ENCODE measurements at places on chromosomes 11 and 22.
A peak's percentile ranks its signal among the peaks of the same experiment; 100 is the strongest.

DNA sequence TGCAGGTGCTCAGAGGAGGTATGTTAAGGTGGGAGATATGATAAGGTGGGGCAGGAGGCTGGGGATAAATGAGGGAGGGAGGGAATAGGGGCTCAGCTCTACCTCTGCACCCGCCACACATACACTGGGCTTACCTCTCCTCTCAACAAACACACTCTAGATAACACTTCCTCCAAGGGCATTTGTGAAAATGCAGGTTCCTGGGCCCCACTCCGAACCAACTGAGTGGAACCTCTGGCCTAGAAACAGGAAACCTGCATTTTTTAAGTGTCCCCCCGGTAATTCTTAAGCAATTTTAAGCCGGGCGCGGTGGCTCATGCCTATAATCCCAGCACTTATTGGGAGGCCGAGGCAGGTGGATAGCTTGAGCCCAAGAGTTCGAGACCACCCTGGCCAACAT, 46.5 kb upstream of the CD5 start:
- no peak for DNase-seq

GRCh38 chr11:130442737-130443136, 5.7 kb upstream of the ADAMTS15 start:
- no peak for DNase-seq

- no peak for DNase-seq
Measured at GRCh38 chr11:113104691-113105251, 143.6 kb downstream of the NCAM1 start.

- DNase-seq: no peak
Measured at GRCh38 chr11:46298699-46299433, 21.4 kb downstream of the CREB3L1 start.

GRCh38 chr11:68398995-68399851, 61.3 kb upstream of the PPP6R3 start:
- peak; percentile 38 for DNase-seq

DNA sequence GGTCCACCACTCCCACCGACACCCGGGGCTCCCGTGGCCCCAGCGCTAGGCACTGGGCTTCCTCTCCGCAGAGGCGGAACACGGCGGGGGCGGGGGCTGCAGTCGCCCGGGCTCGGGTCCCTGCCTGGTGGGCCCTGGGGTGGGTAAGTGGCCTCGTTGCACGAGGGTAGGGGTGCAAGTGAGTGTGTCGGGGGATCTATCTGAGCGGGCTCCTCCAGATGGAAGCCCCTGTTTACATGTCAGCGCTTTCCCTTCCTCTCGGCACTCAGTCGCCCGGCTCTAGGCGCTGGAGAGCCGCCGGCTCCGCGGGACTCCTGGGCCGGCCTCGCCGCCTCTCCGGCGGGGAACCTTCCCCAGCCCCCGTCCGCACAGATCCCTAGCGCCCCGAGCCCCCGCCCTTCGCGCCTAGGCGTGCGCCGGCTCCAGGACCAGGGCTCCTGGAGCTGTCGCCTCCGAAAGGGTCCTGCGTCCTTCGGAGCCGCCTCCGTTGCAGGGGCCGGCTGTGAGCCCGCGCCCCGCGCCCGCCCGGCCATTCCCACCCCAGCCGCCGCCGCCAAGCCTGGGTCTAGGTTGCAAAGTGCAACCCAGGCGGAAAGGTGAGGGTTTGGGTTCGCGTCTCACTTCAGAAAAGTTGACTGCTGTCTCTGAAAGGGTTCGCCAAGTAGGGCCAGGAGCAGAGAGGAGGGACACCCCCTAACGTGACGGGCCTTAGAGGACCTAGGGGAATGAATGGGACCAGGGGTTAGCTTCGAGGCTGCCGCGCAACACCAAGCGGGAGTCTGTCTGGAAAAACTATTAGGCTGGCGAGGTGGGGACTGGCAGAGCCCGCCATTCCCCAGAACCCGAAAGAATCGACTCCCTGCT, 978 bp downstream of the FLI1 start:
- no peak for DNase-seq

- no peak for DNase-seq
Measured at GRCh38 chr11:110527146-110527545, 97.4 kb downstream of the FDX1 start.

GRCh38 chr11:44470854-44471253, 94.6 kb upstream of the CD82 start:
- DNase-seq: no peak

GRCh38 chr22:50490531-50491308, 4.1 kb downstream of the MIOX start:
- DNase-seq: no peak

- no peak for DNase-seq
Measured at GRCh38 chr11:81725701-81726100, 1008.0 kb downstream of the FAM181B start.

DNA sequence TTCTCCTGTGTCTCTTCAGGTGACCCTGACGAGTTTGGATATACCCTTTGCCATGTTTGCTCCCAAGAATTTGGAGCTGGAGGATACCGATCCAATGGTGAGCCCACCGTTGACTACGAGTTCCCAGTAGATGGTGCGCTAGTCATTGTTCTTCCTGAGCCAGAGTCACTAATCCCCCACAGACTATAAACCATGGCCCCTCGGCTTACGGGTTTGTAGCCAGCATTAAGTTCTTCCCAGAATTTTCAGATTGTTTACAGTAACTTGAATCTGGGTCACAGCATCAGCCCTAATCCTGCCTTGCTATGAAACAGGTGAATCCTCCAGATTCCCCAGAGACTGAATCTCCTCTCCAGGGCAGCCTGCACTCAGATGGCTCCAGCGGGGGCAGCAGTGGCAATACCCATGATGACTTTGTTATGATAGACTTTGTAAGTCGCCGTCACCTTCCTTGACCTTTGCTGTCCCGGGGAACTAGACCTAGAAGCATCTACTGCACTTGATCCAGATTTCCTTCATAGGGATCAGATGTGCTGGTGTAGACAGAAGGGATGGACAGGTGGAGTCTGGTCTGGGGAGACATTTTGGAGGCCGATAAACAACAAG, 31.8 kb downstream of the ARHGAP1 start:
- peak; percentile 12 for DNase-seq

- DNase-seq: no peak
Measured at GRCh38 chr11:12356944-12357655, 20.3 kb upstream of the PARVA start.

DNA sequence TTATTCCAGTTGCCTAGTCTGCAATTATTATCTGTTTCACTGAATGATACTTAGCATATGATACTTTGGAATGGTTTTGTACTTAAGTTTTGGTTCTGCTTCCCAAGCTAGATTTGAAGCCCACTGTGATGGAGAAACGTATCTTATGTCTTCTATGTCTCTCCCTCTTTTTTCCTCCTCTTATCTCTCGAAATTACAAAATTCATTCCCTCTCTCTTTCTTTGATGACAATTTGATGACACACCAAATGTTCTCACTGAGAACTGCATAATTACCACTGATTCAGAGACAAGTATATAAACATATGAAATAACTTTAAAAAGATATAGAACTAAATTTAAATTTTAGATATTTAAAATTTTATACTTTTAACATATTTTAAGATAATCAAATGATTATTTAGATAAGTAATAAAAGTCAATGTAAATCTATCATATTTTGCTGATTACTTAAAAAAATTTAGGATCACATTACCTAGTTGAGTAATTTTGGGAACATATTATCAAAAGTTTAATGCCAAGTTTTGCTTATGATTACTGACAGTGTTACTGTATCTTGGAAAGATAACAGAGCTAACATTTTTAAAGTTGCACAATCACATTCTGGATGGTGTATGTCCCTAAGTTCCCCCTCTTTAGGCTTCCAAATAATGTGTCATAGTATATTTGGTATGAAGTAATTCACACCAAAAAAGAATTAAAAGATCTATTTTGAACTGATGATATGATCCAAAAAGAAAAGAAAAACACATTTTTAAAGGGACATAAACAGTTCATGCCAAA, 255.3 kb downstream of the SBF2 start:
- no peak for DNase-seq

- DNase-seq: no peak
Measured at GRCh38 chr11:117950301-117950700, 21.1 kb upstream of the TMPRSS13 start.

DNA sequence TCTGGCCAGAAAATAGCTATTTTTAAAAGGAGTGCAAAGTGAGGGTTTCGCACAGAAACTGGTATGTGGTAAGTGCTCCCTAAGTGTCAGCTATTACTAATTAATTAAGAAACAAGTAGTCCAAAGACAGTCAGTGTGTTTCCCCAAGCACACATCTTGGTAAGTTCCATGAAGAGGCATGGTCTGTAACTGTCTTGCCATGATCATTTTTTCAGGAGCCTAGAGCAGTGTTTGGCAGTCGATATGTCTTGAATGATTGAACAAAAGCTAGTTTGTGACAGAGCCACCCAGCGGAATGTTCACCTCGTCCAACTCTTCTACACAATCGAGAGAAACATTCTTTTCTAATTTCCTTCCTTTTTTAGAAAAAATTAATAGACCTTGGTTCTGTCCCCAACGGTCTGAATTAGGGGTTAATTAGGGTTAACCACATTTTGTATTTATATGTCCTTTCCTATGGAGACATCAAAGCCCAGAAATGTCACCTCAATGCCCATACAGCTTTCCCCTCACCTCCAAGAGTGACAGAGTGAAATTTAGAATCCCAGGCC, 57.6 kb upstream of the FTH1 start:
- no peak for DNase-seq

GRCh38 chr22:28102151-28102812, 183.2 kb upstream of the PITPNB start:
- DNase-seq: no peak

- peak; percentile 56 for DNase-seq
Measured at GRCh38 chr11:134515081-134515960, 103.3 kb upstream of the B3GAT1 start.

DNA sequence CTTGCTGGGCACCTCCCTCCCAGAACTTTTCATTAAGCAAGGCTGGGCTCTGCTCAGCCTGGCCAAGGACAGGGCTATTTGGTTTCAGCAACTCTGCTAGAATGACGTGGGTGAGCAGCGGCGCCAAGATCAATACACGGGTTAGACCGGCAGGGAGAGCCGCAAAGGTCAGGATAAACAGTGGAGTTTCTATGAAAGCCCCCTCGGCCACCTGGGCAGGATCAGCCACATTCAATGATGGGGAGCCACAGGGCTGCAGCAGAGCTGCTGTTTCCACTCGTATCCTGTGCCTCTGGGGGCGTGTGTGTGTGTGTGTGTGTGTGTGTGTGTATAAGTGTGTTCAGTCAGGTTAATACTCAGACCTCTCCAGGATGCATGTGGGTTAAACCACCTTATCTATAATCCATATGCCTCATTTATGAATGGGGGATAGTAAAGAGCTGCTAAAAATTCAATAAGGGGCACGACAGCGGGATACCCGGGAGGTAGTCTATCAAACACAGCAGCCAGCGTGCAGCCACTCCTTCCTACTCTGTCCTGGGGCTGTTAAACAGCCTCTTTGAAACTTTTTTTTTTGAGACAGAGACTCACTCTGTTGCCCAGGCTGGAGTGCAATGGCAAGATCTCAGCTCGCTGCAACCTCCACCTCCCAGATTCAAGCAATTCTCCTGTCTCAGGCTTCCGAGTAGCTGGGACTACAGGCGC, 34.8 kb downstream of the MYH9 start:
- DNase-seq: peak; percentile 96

DNA sequence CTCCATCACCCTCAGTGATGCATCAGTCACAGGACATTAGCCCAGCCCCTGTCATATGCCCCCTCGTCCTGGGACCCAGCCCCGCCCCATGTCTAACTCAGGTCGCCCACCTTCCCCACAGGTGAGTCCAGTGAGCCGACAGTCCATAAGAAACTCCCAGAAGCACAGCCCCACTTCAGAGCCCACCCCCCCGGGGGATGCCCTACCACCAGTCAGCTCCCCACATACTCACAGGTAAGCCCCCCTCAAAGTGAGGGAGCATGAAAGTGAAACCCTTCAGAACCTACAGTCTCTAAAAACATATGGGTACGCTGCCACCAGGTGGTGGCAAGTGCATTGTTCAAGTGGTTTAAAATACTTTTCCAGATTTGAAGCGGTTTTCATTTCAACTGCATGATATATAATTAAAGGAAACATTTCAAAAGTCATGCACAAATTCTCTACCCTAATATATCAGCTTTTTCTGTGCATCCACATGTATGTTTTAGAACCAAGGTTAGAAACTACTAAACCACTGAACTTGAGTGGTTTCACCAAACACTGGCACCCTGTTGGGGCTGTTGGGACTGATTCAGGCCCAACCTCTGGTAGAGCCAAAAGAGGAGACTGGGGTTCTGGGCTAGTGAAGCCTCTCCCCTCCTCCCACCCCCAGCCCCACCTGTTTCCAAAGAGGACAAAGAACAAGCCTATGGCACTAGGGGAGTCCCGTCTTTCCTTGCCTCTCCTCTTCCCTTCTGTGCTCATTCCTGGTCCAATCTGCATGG, 17.3 kb downstream of the EPS8L2 start:
- DNase-seq: no peak

GRCh38 chr11:17388609-17389210, at the start of gene KCNJ11:
KCNJ11 (minus strand) TSS chr11:17388659; CDS start chr11:17388091, 568 bp downstream.
- no peak for DNase-seq

GRCh38 chr22:30892286-30892685, 76.3 kb downstream of the MORC2 start:
- DNase-seq: peak; percentile 52

DNA sequence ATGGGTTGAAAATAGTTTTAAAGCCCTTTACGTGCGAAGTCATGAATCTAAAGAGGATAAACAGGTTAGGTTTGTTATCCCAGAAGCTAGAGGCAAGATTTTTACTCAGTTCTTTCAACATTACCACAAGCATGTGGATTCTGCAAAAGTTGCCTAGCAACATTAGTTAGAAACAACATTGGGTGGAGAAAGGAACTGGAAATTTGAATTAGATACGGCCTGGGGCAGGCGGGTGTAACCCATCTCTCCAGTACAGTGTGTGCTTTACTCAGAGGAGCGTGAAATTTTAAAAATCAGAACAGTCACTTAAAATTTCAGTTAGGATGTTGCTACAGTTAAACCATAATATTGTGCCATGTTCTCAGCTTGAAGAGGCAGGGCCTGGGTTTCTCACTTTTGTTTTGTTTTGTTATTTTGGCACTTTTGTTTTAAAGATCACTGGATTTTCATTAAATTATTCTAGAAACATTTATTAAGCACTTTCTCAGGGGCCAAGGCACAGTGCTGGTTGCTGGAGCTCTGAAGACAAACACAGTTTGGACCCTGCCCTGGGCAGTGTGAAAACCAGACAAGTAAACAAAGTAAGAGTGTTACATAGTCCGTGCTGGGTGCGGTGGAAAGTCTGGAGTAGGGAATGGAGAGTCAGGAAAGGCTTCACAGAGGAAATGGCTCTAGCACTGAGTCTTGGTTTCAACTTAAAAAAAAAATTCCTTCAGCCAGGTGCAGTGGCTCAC, 4.4 kb upstream of the WEE1 start:
- DNase-seq: peak; percentile 81

GRCh38 chr11:83574519-83574918, 288.4 kb upstream of the CCDC90B start:
- DNase-seq: no peak

GRCh38 chr11:129932381-129933067, 37.1 kb upstream of the NFRKB start:
- DNase-seq: no peak

DNA sequence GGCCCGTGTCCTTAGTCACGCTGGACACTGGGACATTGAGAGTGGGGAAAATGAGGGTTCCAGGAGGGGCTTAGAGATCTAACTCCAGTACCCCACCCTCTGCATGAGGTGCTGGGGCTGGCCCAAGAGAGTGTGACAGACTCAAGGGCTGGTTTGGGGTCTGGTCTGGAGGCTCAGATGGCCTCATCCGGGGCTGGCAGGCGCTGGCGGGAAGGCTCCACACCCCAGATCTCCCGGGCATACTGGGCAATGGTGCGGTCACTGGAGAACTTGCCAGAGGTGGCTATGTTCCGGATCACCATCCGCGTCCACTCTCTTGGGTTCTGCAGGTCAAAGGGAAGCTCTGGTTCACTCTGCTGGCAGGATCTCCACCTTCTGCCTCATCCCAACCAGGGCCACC, 2.5 kb upstream of the RASGRP2 start:
- DNase-seq: no peak
